ENCODE measurements at places on chromosomes 2 and 18.

- no peak for DNase-seq
Measured at GRCh38 chr2:187615364-187615763, 61.1 kb upstream of the TFPI start.

DNA sequence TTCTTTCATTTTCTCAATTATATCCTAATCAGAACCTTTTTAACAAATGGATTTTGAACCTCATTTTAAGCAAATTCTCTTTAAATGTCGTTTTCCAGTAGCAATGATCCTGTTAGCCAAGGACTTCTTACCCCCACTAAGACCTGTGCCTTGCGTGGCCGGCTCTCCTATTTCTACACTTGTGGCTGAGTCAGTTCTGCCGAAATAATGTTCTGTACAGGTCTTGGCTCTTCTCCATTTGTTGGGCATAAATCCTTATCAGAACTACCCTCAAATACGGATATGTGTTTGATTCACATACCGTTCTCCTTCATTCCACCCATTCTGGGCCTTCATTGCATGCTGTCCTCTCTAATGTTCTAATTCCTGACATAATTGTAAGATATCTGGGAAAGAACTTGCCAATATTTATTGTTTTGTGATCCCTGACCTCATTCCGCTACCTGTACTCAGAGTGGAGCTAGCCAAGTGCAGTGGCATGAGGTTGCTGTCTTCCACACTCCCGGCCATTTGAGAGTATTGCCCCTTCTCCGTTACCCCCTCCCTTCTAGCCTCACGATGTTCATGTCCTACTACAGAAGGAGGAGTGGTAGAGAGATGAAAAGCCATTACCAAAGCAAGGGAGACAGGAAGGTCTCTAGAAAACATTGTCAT is 78.7 kb downstream of the MYOM1 start:
- no peak for DNase-seq

- no peak for DNase-seq
Measured at GRCh38 chr18:23433360-23433759, 19.7 kb upstream of the RIOK3 start.

GRCh38 chr2:206456078-206456754 is 12.9 kb downstream of the ADAM23 start:
- no peak for DNase-seq

DNA sequence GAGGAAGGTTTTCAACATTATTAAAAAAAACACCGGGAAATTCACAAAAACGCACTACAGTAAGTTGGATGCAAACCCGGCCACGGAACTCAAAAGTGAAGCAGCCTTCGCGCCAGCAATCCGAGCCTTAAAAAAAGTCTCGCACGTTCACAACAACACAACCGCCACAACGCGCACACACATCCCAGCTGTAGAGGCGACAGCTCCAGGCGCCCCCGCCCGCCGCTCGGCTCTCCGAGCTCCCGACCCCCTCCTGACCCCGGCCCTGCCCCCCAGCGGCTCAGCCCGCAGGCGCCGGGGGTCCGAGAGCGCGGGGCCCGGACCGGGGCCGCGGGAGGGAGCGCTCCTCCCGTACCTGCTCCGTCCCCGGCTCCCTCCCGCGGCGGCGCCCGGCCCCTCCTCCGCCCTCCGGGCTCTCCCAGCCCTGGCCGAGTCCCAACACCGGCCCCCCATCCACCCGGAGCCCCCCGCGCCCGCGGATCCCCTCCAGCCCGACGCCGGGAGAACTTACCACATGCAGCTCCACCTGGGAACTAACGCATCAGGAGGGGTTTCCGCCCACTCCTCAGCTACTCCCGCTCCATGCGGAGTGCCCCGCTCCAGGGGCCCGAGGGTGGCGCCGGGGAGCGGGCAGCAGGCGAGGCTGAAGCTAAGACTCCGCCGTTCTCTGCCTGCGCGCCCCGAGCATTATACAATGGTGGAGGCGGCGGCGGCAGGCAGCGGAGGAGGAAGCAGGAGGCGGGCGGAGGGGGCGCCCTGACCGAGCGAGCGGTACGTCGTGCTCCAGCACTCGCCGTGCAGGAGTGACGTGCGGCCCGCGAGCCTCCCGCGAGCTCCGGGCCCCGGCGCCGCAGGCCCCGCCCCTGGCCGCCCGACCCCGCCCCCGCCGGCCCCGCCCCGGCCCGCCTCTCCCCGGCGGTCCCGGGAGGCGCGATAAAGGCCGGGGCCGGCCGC is at the start of gene SERTAD2:
TSS of gene SERTAD2 (minus strand) at position 805 of the 954 bp plus-strand sequence. CDS start 17,042 bp downstream, outside the sequence.
- peak; percentile 66 for DNase-seq

GRCh38 chr18:60599995-60600394 is 227.4 kb upstream of the MC4R start:
- no peak for DNase-seq

- no peak for DNase-seq
Measured at GRCh38 chr2:219368690-219369191, 19.0 kb downstream of the DNPEP start.

GRCh38 chr2:120398996-120399888 is 53.3 kb downstream of the INHBB start:
- DNase-seq, result no peak

DNA sequence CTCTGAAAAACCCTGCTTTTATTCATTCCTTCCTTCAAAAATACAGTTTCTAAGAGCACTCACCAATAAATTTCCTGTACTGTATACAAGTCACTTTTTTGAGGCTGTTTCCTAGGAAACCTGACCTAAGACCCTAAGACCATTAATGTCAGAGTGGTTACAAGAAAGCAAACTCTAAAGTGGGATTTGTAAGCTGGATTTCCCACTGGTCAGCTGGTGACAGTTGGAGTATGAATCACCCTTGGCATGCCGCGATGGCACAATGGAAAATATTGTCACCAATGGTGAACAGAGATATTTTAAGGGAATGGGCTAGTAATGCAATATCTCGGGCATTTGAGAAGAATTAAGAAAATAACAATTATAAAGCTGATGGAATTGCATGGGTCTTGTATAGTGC is 101.9 kb downstream of the COL3A1 start:
- no peak for DNase-seq

Data from stimulated activated CD4-positive, alpha-beta T cell treated with anti-CD3 and anti-CD28 coated beads, Interleukin-2, amount 100 ng/mL, for 48 hours (primary cell).